Esophagus squamous epithelium (tissue), 5 donors: ENCODE measurements at places on chromosomes 4 and X.

- no peak for DNase-seq
Measured at GRCh38 chr4:129916991-129917390, 821.0 kb downstream of the C4orf33 start.

GRCh38 chr4:147362938-147363337 lies 118.0 kb upstream of the EDNRA start:
- no peak for DNase-seq

DNA sequence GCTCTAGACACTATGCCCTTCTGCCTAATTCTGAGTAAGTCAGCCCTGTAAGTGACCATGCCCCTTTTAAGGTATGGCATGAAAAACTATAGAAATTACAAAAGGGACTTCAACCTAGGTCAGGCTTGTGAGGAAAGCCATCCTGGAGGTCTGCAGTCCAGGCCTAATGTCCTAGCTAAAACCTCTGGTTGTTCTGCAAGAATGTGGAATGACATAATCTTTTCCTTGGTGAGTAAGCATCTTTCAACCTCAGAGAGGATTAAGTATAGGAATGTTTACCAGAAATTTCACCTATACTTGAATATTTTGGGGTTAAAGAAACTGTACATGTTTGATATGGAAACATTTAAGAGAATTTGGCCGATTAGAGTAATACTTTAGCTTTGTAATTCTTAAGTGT lies 23.8 kb upstream of the HPSE start:
- no peak for DNase-seq

- no peak for DNase-seq
Measured at GRCh38 chrX:131402124-131402811, 113.2 kb upstream of the IGSF1 start.

DNA sequence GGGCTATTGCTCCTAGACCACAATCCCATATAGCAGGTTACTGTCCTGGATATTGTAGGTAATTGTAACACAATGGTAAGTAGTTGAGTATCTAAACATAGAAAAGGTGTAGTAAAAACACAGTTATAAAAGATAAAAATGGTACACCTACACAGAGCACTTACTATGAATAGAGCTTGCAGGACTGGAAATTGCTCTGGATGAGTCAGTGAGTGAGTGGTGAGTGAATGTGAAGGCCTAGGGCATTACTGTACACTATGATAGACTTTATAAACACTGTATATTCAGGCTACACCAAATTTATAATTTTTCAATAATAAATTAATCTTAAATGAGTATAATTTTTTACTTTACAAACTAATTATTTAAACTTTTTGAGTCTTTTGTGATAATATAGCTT lies 425.7 kb downstream of the PABPC4L start:
- no peak for DNase-seq

DNA sequence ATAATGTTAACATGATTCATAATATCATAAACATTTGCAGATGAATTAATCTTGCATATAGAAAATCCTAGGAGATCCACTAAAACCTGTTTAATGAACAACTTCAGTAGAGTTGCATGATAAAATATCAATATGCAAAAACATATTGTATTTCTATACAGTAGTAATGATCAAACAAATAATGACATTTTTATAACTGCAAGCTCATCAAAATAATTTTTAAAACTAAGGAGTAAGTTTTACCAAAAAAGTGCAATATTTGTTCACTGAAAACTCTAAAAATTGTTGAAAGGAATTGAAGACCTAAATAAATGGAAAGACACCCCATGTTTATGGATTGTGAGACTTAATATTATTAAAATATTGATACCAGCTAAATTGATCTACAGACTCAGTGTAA lies 15.9 kb upstream of the GPRASP2 start:
- DNase-seq: no peak

- no peak for DNase-seq
Measured at GRCh38 chr4:154954117-154954516, 173.0 kb downstream of the RBM46 start.

DNA sequence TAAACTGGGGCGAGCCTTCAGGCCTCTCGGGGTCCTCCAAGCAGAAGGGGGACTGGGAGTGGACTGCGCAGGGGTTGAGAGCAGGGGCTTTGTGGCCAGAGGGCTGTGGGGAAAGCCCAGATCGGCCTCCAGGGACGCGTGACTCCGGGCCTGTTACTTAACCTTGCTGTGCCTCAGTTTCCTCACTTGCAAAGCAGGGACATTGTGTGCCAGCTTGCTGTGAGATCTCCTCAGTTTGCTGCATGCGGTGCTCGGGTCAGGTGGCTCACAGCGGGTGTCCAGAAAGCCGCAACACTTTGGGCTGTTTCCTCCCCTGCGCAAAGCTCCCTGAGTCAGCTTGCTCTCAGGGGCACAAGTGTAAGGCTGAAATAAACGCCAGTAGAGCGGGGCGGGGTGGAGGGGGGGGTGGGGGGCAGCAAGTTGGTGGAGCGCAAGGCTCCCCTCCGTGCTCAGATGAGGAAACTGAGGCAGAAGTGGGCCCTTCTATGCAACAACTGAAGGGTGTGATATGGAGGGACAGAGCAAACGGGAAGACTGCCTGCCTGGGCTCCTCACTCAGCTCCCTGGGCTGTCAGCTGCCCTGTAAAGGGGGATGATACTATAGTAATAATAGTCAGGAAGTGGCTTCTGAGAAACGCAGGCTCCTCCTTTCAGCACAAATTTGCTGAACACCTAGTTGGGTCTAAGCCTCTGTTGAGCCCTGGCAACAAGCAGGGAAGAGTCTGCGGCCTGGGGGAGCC lies 101.0 kb downstream of the HMX1 start:
- DNase-seq: no peak

GRCh38 chr4:141016117-141016798 lies 117.0 kb downstream of the RNF150 start:
- DNase-seq: no peak

DNA sequence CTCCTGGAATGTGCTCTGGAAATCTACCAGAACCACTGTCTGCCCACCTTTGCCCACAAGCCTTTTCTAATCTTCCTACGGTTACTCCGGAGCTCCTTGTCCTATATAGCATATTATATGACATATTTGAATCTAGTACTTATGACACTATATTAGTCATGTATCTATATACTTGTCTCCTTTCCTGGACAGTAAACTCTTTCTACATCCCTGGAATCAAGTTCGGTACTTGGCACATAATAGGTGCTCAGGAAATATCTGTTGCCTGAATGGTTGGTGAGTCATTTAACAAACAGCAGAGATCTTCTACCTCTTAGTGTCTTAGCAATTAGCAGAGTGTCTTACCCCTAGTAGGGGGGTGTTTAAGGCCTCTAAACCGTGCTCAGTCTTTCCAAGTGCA lies 123.6 kb downstream of the RELL1 start:
- no peak for DNase-seq

- no peak for DNase-seq
Measured at GRCh38 chr4:1356181-1356998, 9.4 kb downstream of the UVSSA start.

GRCh38 chr4:168623484-168623883 lies 126.6 kb downstream of the PALLD start:
- no peak for DNase-seq

- DNase-seq: no peak
Measured at GRCh38 chrX:110156167-110156754, 153.3 kb downstream of the TMEM164 start.

DNA sequence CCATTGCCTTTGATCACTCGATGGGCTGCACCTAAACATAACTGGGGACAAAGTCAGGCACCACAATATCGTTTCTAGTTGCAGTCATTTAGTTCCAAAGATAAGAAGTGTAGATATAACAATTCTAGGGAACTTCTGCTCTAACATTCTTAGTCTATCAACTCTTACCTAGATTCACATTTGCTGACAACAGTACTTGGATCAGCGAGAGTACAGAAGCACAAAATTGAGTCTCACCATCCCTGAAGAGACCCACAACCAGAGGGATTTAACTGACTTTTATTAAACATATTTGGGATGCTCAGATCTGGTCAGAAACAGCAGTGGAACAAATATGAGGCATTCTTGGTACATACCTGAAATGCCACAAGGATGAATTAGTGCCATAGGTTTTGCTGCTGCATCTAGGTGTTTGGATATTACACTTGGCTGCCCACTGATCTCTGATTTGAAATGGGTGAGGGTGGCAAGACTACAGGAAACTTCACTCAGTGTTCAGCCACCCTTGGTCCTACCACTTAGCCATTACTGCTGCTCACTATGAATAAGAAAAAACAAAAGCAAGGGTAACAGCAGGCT lies 28.9 kb upstream of the HUWE1 start:
- no peak for DNase-seq

DNA sequence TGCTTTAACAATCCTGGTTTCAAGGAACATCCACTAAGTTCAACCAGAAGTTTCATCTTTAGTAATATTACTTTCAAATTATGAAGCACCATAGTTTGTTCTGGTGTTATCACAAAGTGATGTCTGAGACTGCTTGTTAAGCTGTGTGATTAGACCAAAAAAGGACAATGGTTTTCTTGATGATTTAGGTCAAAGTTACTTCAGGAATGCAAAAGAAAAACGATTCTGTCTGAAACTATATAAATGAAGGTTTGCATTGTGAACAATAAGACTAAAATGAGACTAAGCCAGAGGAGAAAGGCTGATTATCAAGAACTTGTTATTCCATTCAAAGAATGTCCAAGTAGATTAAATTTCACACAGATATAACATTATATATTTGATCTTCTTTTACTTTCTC lies 122.4 kb upstream of the ETNPPL start:
- DNase-seq: no peak

GRCh38 chr4:52658641-52659000 lies 480 bp downstream of the USP46 start:
- no peak for DNase-seq
